ENCODE measurements at places on chromosomes 3 and 15. TPM values are rescaled to one million over a fixed set of nuclear protein-coding genes. Genes with fewer than 3 reads are reported as not detected.

DNA sequence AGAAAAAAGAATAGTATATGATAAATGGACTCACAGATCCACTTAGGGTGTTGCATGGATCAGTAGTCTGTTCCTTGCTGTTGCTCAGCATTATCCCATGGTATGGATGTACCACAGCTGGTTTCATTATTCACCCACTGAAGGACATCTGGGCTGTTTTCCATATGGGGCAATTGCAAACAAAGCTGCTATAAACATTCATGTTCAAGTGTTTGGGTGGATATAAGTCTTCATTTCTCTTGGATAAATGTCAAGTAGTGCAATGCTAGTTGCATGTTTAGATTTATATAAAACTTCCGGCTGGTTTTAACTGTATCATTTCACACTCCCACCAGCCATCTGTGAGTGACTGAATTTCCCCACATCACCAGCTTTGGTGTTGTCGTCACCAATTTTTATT lies 137.7 kb downstream of the ASB7 start:
- peaks cover 4% of the 10 kb centered on the region for H3K4me1 ChIP-seq
- H3K4me3 ChIP-seq, result no peak overlapping the region

GRCh38 chr3:63022114-63022513 lies 146.9 kb upstream of the CADPS start:
- no peaks in the 10 kb centered on the region for H3K36me3 ChIP-seq
- no peaks in the 10 kb centered on the region for H3K4me1 ChIP-seq
- H3K27ac ChIP-seq, result no peak overlapping the region
- H3K4me3 ChIP-seq, result no peak overlapping the region
- no peak for DNase-seq
- H3K27me3 ChIP-seq, result no peaks in the 10 kb centered on the region

- H3K36me3 ChIP-seq, result no peaks in the 10 kb centered on the region
- no peak overlapping the region for H3K4me3 ChIP-seq
- H3K4me1 ChIP-seq, result no peaks in the 10 kb centered on the region
- H3K27ac ChIP-seq, result no peak overlapping the region
- DNase-seq, result no peak
- H3K27me3 ChIP-seq, result peaks cover 5% of the 10 kb centered on the region
Observed at GRCh38 chr3:186013312-186013711, 75.5 kb upstream of the TRA2B start.

DNA sequence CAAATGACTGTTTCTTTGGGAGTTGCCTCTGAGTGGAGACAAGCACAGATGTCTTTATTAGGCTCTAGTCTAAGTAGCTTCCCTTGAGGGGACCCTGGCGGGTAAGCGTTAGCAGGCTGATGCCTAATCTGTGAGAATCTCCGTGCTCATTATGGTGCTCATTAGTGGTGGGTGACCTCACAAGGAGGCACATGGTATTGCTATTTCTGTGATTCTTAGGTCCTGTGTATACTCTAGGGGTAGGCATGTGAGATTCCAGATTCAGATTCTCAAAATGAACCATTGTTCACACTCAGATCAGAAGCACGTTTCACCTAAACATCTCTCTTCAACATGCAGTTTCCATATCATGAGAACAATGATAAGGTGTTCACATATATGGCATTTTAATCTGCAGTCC lies 809.7 kb downstream of the NR2F2 start:
- no peaks in the 10 kb centered on the region for H3K27me3 ChIP-seq
- H3K27ac ChIP-seq, result no peak overlapping the region
- no peak for DNase-seq
- no peaks in the 10 kb centered on the region for H3K4me1 ChIP-seq
- no peak overlapping the region for H3K4me3 ChIP-seq
- no peaks in the 10 kb centered on the region for H3K36me3 ChIP-seq

GRCh38 chr15:41774882-41775417 lies 666 bp downstream of the MAPKBP1 start:
- H3K27ac ChIP-seq, result peak overlapping the region; percentile 80
- H3K27me3 ChIP-seq, result no peaks in the 10 kb centered on the region
- DNase-seq, result no peak
- H3K4me3 ChIP-seq, result peak overlapping the region; percentile 82
- peaks cover 11% of the 10 kb centered on the region for H3K4me1 ChIP-seq
- H3K36me3 ChIP-seq, result peaks cover 15% of the 10 kb centered on the region

- no peak overlapping the region for H3K4me3 ChIP-seq
- H3K27me3 ChIP-seq, result no peaks in the 10 kb centered on the region
- H3K27ac ChIP-seq, result no peak overlapping the region
- DNase-seq, result no peak
- H3K36me3 ChIP-seq, result no peaks in the 10 kb centered on the region
Observed at GRCh38 chr15:69104050-69104750, 56.2 kb upstream of the GLCE start.

GRCh38 chr3:196590279-196590678 lies 21.8 kb downstream of the FBXO45 start:
- no peak for DNase-seq
- no peak overlapping the region for H3K4me3 ChIP-seq
- H3K27ac ChIP-seq, result no peak overlapping the region

- peaks cover 26% of the 10 kb centered on the region for H3K36me3 ChIP-seq
- no peak for DNase-seq
- H3K4me1 ChIP-seq, result no peaks in the 10 kb centered on the region
- H3K27ac ChIP-seq, result no peak overlapping the region
- no peak overlapping the region for H3K4me3 ChIP-seq
- H3K27me3 ChIP-seq, result no peaks in the 10 kb centered on the region
Observed at GRCh38 chr3:44955917-44956316, 20.1 kb downstream of the ZDHHC3 start.

DNA sequence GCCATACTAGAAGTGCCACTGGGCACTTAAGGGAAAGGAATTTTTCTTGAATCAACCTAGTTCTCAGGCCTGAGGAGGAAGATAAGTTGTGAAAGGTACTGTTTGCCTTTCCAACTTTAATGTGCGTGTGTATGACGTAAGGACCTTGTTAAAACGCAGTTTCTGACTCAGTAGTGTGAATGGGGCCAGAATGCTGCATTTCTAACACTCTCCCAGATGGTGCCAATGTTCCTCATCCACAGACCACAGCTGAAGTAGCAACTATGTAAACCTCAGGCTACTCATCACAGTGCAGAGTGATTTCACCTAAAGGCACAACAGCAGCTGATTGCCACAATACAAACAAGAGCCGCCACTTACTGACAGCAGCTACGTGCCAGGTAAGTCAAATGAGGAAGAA lies 103.6 kb downstream of the OTOL1 start:
- H3K27ac ChIP-seq, result no peak overlapping the region
- H3K27me3 ChIP-seq, result no peaks in the 10 kb centered on the region
- H3K4me1 ChIP-seq, result peaks cover 5% of the 10 kb centered on the region
- no peaks in the 10 kb centered on the region for H3K36me3 ChIP-seq
- H3K4me3 ChIP-seq, result no peak overlapping the region
- DNase-seq, result no peak

DNA sequence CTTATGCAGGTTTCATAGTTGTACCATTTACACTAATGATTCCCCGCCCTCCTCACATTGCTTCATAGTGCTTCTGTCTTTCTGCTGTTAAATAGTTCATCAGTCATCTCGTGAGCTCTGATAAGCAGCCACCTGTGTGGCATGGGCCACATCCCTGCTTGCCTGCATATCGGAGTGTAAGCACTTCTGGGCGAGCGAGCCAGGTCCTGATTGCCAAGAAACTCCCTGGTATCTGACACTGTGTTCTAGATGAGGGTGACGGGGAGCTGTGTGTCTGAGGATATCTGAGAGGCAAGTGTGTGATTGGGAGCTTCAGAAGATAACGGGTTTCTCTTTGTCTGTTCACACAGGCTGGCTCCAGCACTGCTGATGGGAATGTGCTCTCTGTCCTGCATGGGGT lies 130.6 kb downstream of the LRIG1 start:
- H3K36me3 ChIP-seq, result peaks cover 12% of the 10 kb centered on the region
- H3K4me1 ChIP-seq, result peaks cover 6% of the 10 kb centered on the region
- H3K27ac ChIP-seq, result no peak overlapping the region
- no peak for DNase-seq

DNA sequence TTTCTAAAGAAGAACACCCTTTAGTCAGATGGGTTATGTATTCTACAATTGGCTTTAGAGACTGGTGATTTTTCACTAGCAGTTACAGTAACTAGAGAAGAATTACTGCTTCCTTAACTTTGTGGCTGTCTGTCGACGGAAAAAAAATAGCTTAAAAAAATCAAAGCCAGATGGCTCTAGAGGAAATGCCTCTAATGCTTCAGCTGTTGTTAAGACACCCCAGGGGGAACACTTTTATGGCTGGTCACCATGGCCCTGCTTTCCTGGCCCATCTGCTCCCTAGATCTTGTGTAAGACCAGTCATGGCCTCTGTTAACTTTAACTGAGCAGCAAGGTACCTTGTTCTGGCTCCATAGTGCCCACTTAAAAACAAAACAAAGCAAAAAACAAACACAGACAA lies 198.6 kb upstream of the PLSCR5 start:
- H3K27ac ChIP-seq, result no peak overlapping the region
- no peaks in the 10 kb centered on the region for H3K27me3 ChIP-seq

DNA sequence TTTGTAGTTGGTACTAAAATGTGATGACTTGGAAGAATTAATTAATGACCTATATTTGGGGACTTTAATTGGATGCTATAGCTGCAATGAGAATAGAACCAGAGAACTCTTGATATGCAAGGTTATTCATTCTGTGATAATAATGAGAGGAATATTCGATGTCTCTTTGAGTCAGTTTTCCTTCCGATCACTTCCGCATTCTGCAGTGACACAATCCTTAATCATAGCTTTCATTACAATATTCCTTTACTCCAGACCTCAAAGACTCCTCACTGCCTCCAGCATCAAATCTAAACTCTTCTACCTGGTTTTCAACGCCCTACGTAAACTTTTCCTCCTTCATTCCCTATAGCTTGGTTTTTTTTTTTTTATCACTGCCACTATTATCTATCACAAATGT lies 21.6 kb downstream of the B3GNT5 start:
- H3K27ac ChIP-seq, result no peak overlapping the region
- H3K27me3 ChIP-seq, result no peaks in the 10 kb centered on the region
- DNase-seq, result no peak
- H3K36me3 ChIP-seq, result peaks cover 92% of the 10 kb centered on the region

GRCh38 chr3:171334465-171334811 lies 125.8 kb downstream of the TNIK start:
- DNase-seq, result no peak
- H3K4me3 ChIP-seq, result no peak overlapping the region
- H3K27ac ChIP-seq, result no peak overlapping the region
- no peaks in the 10 kb centered on the region for H3K36me3 ChIP-seq

GRCh38 chr3:52710512-52710911 lies 4.6 kb downstream of the SPCS1 start:
- H3K4me1 ChIP-seq, result no peaks in the 10 kb centered on the region
- no peak for DNase-seq
- H3K4me3 ChIP-seq, result no peak overlapping the region
- H3K27ac ChIP-seq, result no peak overlapping the region
- H3K27me3 ChIP-seq, result no peaks in the 10 kb centered on the region

DNA sequence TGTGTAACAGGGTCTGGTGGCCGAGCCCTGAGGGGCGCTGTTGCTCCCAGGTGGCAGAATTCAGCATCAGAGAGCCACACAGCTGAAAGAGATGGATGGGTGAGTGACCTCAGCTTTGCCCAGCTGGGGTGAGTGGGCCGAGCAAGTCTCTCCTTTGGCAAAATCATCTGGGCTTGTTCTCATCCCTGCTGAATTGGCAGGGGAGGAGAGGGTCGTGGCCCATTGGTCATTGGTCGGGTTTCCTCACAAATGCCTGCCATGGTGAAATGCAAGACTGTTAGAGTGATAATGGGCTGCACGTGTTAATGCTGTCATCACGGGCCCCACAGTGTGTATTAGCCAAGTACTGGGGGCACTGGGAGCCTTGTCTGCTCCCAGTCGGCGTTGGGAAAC lies 15.9 kb downstream of the ABHD2 start:
- no peaks in the 10 kb centered on the region for H3K27me3 ChIP-seq
- no peak for DNase-seq
- H3K4me1 ChIP-seq, result no peaks in the 10 kb centered on the region
- no peak overlapping the region for H3K27ac ChIP-seq

GRCh38 chr15:70217226-70218160 lies 119.8 kb upstream of the TLE3 start:
- DNase-seq, result peak; percentile 20
- H3K4me3 ChIP-seq, result no peak overlapping the region
- H3K27me3 ChIP-seq, result peaks cover 8% of the 10 kb centered on the region
- H3K36me3 ChIP-seq, result no peaks in the 10 kb centered on the region
- H3K27ac ChIP-seq, result peak overlapping the region; percentile 59
- H3K4me1 ChIP-seq, result peaks cover 8% of the 10 kb centered on the region

DNA sequence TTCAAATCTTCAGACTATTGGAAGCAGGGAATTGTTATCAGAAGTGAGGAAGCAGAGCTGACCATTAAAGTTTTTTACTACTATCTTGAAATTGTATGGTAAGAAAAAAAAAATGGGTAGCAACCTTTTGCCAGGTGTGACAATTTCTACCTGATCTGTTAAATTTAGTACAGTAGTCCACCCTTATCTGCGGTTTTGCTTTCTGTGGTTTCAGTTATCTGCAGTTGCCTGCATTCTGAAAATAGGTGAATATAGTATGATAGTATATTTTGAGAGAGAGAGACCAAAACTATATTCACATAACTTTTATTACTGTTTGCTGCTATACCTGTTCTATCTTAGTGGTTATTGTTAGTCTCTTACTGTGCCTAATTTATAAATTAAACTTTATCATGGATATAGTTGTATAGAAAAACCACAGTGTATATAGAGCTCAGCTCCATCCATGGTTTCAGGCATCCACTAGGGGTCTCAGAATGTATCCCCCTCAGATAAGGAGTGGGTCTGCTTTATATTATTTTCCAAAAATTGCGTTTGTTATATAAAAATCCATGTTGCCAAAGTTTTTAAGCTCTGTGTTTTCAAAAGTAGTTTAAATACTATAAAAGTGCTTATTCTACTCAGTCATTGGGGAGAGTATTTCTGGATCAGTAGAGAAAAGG lies 69.9 kb downstream of the PTPRG start:
- H3K36me3 ChIP-seq, result peaks cover 3% of the 10 kb centered on the region
- no peak overlapping the region for H3K4me3 ChIP-seq
- H3K4me1 ChIP-seq, result no peaks in the 10 kb centered on the region
- H3K27ac ChIP-seq, result no peak overlapping the region

DNA sequence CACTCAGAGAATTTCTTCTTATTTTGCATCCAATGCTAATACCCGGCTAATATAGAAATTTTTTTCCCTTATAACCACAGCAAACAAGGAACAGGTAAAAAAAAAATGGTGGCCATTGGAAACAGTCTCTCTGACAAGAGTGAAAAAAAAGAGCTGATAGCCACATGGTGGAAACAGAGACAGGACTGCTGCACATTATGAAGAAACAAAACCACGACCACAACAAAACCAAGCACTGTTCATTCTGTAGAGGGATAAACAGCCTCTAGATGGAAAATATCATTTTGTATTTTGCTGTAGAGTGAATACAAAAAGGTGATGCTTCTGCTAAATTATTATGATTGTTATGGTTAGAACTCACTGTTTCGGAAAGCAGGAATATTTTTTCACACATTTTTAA lies 686.2 kb downstream of the NLGN1 start:
- H3K27ac ChIP-seq, result no peak overlapping the region
- H3K27me3 ChIP-seq, result no peaks in the 10 kb centered on the region
- no peak overlapping the region for H3K4me3 ChIP-seq
- no peaks in the 10 kb centered on the region for H3K4me1 ChIP-seq

GRCh38 chr15:31871166-31871886 lies 159.0 kb upstream of the CHRNA7 start:
- peak overlapping the region; percentile 78 for H3K4me3 ChIP-seq
- H3K36me3 ChIP-seq, result no peaks in the 10 kb centered on the region

The PRKAR2A gene
- total RNA-seq, result 41.5 TPM

The MNS1 gene
- 4.6 TPM for total RNA-seq

The CCK gene
- total RNA-seq, result not detected

The IMPG2 gene
- 0.18 TPM for total RNA-seq

The CLEC3B gene
- not detected for total RNA-seq

The CHP1 gene
- 91.9 TPM for total RNA-seq

The SNTN gene
- total RNA-seq, result not detected

The ACTR8 gene
- 41.6 TPM for total RNA-seq

The CNTN3 gene
- 2.7 TPM for total RNA-seq

The LRRIQ4 gene
- not detected for total RNA-seq

The GHSR gene
- not detected for total RNA-seq

The HES1 gene
- total RNA-seq, result 2.1 TPM

The SNX22 gene
- total RNA-seq, result 1.6 TPM

The STAC gene
- total RNA-seq, result 0.59 TPM
